Frontal cortex (tissue), 4 donors: ENCODE measurements at places on chromosomes 6 and 20. TPM values are rescaled to one million over a fixed set of nuclear protein-coding genes. Genes with fewer than 3 reads are reported as not detected.

C6orf120 gene
- 26.9 TPM for total RNA-seq

FAM209B gene
- not detected for total RNA-seq

HLA-DPA1 gene
- 1.6 TPM for total RNA-seq

RBM24 gene
- 31.4 TPM for total RNA-seq

IYD gene
- not detected for total RNA-seq

RAET1L gene
- not detected for total RNA-seq

ZNF165 gene
- total RNA-seq: 1.2 TPM

GMEB2 gene
- 6.1 TPM for total RNA-seq

MEP1A gene
- not detected for total RNA-seq

SLC16A10 gene
- total RNA-seq: 11.0 TPM

FOXQ1 gene
- total RNA-seq: 1.2 TPM
